ENCODE measurements at places on chromosomes 1 and 21. TPM values are rescaled to one million over a fixed set of nuclear protein-coding genes. Genes with fewer than 3 reads are reported as not detected.

DNA sequence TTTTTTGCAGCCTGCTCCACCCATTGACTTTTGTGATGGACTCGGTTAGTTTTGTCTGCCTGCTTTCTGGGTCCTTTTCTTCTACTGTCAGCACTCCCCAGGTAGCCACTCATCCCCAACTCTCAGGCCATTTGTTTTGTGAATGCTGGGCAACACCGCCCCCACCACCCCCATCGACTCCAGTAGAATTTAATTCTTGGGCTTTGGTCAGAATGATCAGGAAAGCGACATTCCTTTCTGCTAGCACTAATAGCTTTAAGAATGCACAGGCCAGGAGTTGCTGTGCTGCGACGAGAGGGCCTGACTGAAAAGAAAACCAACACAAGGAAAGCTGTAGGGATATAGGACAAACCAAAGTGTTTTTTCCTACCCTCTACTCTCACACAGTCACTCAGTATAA, 144.4 kb downstream of the CDC7 start:
- DNase-seq = peak; percentile 59
- H3K36me3 ChIP-seq = no peaks in the 10 kb centered on the region

GRCh38 chr1:94875794-94876193, 51.1 kb downstream of the CNN3 start:
- no peak overlapping the region for H3K4me3 ChIP-seq
- H3K27me3 ChIP-seq = no peaks in the 10 kb centered on the region
- no peak overlapping the region for H3K27ac ChIP-seq
- H3K36me3 ChIP-seq = no peaks in the 10 kb centered on the region

DNA sequence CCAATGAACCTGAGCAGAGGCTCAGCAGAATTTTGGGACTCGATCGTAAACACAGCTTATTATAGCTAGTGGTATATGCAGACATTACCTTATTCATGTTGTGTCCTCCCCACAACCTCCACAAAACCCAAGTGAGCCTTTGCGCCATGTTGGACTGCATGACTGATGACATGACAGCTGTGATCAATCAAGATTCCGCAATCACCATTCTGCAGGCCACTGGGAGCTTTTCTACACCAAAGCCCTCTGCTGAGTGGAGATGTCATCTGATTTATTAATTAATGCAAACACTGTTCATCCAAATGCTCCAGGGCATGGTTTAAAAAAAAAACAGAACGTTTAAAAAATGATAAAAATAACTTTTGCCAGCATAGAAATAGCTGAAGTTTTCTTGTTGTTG, 7.9 kb upstream of the SRP9 start:
- no peaks in the 10 kb centered on the region for H3K36me3 ChIP-seq
- H3K4me3 ChIP-seq = no peak overlapping the region
- no peak for DNase-seq
- H3K4me1 ChIP-seq = peaks cover 11% of the 10 kb centered on the region

SLC44A3 gene
- total RNA-seq = 5.0 TPM

DNA sequence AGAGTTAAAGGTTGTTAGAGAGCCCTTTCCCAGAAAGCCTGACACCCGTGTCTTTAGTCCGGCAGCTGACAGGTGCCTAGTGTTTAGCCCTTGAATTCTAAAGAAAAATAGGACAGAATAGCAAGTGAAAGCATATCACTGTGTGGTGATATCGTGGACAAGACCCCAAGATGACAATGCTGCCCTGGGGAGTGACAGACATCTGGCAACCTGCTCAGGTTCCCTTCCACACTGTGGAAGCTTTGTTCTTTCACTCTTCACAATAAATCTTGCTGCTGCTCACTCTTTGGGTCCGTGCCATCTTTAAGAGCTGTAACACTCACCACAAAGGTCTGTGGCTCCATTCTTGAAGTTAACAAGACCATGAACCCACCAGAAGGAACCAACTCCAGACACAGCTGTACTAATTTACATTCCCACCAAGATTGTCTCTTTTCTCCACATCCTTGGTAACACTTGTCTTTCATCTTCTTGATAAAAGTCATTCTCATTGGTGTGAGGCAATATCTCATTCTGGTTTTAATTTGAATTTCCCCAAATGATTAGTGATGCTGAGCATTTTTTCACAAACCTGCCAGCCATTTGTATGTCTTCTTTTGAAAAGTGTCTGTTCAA, 107.6 kb upstream of the SGIP1 start:
- H3K4me3 ChIP-seq = no peak overlapping the region
- H3K36me3 ChIP-seq = no peaks in the 10 kb centered on the region
- peaks cover 5% of the 10 kb centered on the region for H3K4me1 ChIP-seq
- H3K27ac ChIP-seq = no peak overlapping the region

GRCh38 chr1:20913242-20913641, 126.1 kb upstream of the HP1BP3 start:
- no peak for DNase-seq
- no peaks in the 10 kb centered on the region for H3K36me3 ChIP-seq
- H3K27ac ChIP-seq = no peak overlapping the region
- no peaks in the 10 kb centered on the region for H3K4me1 ChIP-seq
- no peaks in the 10 kb centered on the region for H3K27me3 ChIP-seq

- no peak for DNase-seq
- peaks cover 3% of the 10 kb centered on the region for H3K36me3 ChIP-seq
- H3K27me3 ChIP-seq = no peaks in the 10 kb centered on the region
- peak overlapping the region; percentile 36 for H3K4me3 ChIP-seq
Observed at GRCh38 chr1:2313651-2314261, 77.6 kb downstream of the MORN1 start.

LINGO4 gene
- total RNA-seq = not detected

DNA sequence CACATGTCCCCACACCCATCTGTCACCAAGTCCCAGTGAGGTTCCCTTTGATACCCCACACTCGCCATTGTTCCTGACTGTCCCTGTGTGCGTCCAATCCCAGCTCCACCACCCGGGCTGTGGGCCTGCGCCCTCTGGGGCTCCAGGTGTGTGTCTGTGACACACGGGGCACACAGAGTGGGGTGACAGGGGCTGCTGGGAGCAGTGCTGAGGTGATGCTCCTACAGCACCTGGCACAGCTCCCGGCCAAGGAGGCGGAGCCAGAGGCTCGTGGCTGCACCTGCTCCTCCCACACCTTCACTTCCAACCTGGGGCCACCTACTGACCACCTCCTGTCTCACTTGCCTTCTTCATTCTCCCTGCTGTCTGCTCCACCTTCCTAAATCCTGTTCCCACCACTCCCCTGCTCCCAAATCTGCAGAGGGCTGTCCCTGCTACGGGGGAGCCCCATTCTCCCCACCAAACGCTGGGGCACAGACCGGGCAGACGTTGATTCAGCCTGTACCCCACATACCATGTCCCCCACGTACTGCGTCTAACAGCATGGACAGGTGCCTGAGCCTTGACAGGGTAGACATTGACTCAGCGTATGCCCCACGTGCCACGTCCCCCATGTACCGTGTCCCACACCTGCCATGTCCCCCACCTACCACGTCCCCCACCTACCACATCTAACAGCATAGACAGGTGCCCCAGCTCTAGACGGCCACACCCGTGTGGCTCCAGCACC, 16.4 kb downstream of the WDR4 start:
- H3K4me3 ChIP-seq = no peak overlapping the region
- H3K27ac ChIP-seq = no peak overlapping the region
- DNase-seq = no peak
- H3K36me3 ChIP-seq = peaks cover 49% of the 10 kb centered on the region
- H3K27me3 ChIP-seq = no peaks in the 10 kb centered on the region

GRCh38 chr1:78359666-78360065, 131.1 kb upstream of the PTGFR start:
- H3K4me1 ChIP-seq = no peaks in the 10 kb centered on the region
- H3K36me3 ChIP-seq = no peaks in the 10 kb centered on the region
- no peaks in the 10 kb centered on the region for H3K27me3 ChIP-seq
- DNase-seq = no peak
- no peak overlapping the region for H3K27ac ChIP-seq

GRCh38 chr1:165162671-165163241, 193.8 kb downstream of the LMX1A start:
- no peaks in the 10 kb centered on the region for H3K27me3 ChIP-seq
- no peaks in the 10 kb centered on the region for H3K4me1 ChIP-seq
- no peak overlapping the region for H3K4me3 ChIP-seq
- H3K27ac ChIP-seq = no peak overlapping the region
- no peak for DNase-seq
- H3K36me3 ChIP-seq = no peaks in the 10 kb centered on the region

All from H1 (cell line).